Posterior vena cava (tissue), 2 donors: ENCODE measurements at places on chromosomes 13 and 19. TPM values are rescaled to one million over a fixed set of nuclear protein-coding genes. Genes with fewer than 3 reads are reported as not detected.
A peak's percentile ranks its signal among the peaks of the same experiment; 100 is the strongest.

GRCh38 chr13:107097916-107098315 lies 530.0 kb upstream of the ARGLU1 start:
- no peak for DNase-seq

GRCh38 chr13:30502237-30502636 lies 36.5 kb upstream of the HMGB1 start:
- DNase-seq: no peak

DNA sequence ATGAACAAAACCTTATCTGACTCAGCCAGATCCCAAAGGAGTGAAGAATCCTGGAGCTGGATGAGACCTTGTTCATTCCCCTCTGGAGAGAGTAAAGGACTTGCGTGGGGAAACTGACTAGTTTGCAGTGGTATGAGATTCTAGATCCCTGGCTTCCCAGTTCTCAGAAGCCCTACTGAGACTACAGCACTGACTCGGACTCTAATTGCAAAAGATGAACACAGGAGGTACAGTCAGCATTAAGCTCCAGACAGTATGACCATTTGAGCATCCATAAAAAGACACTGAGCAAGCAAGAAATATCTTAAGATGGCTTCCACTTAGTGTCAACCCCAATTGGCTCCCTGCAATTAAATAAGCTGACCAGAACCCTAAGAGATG lies 6.8 kb downstream of the ZC3H4 start:
- DNase-seq: no peak

DNA sequence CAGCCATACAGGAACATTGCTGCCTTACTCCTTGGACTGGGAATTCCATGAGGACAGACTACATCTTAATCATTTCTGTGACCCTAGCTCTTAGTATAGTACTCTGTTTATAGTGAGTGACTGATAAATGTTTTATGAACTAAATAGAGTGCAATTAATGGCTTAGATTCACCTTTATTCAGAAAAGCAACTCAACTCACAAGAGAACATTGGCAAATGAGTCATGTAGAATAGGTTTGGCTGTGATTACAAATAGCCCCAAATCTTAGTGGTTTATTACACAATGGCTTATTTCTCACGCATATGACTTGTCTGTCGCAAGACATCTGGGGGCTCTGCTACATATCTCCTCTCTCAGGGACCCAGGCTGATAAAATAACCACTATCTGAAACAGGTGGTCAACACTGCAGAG lies 121.6 kb upstream of the KL start:
- no peak for DNase-seq

GRCh38 chr19:48812094-48812929 lies 1.5 kb upstream of the BCAT2 start:
- peak; percentile 91 for DNase-seq

The TNNI3 gene
- not detected for total RNA-seq

The RUVBL2 gene
- total RNA-seq: 43.1 TPM

The USHBP1 gene
- 5.7 TPM for total RNA-seq
